ENCODE measurements at places on chromosomes 1 and 21.
A peak's percentile ranks its signal among the peaks of the same experiment; 100 is the strongest.

DNA sequence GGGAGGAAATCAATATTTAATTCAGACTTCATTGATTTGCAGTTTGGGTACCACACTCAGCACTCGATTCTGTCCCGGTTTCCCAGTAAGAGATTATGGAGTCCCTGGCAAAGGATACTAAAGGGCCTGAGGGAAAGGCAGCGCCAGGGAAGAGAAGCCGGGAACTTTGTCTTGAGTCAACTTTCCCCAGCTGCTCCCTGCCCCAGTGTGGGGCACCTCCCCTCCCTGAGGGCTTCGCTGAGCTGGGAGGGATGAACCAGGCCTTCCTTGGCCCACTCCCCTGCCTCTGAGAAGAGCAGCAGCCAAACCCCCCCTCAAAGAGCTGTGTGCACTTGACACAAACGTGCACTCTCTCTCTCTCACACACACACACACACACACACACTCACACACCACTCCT, 32.6 kb downstream of the OPTC start:
- no peak for DNase-seq

GRCh38 chr1:232368821-232369321, 261.1 kb downstream of the SIPA1L2 start:
- no peak for DNase-seq

GRCh38 chr1:32918179-32918578, 17.0 kb upstream of the TMEM54 start:
- no peak for DNase-seq

DNA sequence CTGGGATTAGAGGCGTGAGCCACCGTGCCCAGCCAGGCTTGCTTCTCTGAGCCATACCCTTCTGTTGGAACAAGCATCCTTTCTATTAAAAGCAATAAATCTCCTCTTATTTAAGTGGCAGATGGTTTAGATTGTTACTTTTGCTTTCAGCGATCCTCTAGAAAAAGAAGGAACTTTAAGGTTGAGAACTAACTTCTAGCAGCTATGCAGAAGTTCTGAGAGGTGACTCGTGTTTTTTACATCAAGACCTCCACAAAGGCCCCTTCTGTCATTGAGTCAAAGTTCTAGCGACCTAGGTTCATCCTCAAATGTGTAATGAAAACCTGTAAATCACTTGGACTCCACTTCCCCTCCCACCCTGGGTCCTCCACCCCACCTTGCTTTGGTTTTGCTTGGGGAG, 30.8 kb downstream of the PLEKHO1 start:
- no peak for DNase-seq

DNA sequence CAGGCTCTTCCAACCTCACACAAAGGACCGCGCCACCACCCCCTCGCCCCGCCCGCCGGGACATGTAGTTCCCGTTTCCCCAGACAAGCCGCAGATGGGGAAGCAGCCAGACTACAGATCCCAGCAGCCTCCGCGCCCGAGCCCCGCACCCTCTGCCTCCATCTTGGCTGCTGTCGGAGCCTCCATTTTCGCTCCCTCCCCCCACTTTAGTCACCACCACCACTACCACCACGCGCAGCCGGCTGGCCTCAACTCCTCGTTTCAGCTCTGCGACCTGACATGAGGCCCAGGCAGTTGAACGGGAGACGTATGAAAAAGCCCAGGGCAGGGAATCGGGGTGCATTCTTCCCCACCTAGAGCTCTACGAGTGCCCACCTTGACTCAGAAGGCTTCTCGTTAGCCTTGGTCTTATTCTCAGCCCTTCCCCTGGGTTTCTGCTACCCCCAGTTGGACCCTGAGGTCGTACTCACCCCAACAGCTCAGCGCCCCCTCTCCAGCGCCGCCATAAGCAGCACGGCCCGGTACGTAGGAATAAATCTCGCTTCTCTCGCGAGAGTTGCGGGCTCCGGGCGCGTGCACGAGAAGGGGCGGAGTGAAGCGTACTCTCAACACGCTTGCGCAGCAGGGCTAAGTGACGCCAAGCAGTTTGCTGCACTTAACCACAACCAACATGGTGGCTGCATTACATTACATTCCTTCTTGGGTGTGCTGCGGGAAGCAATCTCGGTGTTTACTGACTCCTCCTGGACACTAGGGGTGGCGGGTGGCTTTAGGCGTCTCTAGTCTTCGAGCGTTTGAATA, at the start of gene CSDE1:
Gene CSDE1 (minus strand): TSS at position 530 of the 801 bp plus-strand sequence. CDS start 18,094 bp downstream, outside the sequence.
- DNase-seq: peak; percentile 90

GRCh38 chr1:91152331-91152730, 130.5 kb upstream of the ZNF644 start:
- DNase-seq: no peak

- no peak for DNase-seq
Measured at GRCh38 chr1:220791285-220791684, 4.6 kb downstream of the MTARC1 start.

DNA sequence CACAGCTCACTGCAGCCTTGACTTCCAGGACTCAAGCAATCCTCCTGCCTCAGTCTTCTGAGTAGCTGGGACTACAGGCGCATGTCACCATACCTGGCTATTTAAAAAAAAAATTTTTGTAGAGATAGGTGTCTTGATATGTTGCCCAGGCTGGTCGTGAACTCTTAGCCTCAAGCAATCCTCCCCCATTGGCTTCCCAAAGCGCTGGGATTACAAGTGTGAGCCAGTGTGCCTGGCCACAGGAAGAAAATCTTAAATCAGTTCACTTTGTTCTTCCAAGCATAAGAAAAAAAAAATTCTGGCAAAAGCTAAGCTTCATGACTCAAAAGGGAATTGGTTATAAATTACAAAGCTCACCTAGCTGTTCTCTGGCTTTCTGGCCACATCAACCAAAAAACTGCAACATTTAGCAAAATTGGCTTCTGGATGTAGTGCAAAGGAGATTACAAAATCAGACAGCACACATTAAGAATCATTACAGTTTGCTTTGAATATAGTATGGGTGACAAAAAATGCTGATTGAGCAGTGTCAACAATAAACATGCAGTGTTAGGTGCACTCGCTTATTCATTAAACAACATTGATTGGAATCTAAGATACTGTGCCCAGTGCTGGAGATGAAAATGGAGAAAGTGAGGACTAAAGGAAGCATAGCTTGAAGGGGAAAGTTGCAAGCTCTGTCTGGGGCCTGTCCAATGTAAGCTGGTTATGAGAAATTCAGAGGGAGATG, 76.7 kb downstream of the KCTD3 start:
- no peak for DNase-seq

GRCh38 chr1:14969006-14969405, 184.5 kb upstream of the TMEM51 start:
- no peak for DNase-seq

DNA sequence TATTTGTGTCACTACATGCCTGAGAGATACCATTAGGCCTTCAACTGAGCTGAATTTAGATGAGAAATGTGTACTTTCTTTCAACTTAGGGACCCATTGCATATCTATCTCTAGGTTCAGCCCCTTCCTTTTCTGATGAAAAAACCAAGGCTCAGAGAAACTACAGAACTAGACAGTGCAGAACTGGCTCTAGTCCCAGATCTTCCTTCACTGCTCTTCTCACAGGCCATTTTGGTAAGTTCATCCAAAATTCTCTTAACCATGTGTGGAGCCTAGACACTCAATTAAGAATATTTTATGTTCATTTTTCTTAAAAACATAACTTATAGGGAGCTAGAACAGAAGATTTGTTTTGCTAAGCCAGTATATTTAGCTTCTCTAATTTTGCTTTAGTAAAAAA, 128.9 kb downstream of the ASTN1 start:
- no peak for DNase-seq

GRCh38 chr1:246782120-246782900, 58.1 kb downstream of the SCCPDH start:
- no peak for DNase-seq

- no peak for DNase-seq
Measured at GRCh38 chr1:27523337-27524020, 33.5 kb upstream of the WASF2 start.

- peak; percentile 64 for DNase-seq
Measured at GRCh38 chr1:192485692-192486436, 89.7 kb upstream of the RGS1 start.

- no peak for DNase-seq
Measured at GRCh38 chr1:56404561-56405030, 174.8 kb downstream of the PLPP3 start.

GRCh38 chr21:33205476-33205875, 24.3 kb upstream of the IFNAR2 start:
- no peak for DNase-seq

GRCh38 chr1:29783508-29784275, 547.4 kb downstream of the PTPRU start:
- no peak for DNase-seq

DNA sequence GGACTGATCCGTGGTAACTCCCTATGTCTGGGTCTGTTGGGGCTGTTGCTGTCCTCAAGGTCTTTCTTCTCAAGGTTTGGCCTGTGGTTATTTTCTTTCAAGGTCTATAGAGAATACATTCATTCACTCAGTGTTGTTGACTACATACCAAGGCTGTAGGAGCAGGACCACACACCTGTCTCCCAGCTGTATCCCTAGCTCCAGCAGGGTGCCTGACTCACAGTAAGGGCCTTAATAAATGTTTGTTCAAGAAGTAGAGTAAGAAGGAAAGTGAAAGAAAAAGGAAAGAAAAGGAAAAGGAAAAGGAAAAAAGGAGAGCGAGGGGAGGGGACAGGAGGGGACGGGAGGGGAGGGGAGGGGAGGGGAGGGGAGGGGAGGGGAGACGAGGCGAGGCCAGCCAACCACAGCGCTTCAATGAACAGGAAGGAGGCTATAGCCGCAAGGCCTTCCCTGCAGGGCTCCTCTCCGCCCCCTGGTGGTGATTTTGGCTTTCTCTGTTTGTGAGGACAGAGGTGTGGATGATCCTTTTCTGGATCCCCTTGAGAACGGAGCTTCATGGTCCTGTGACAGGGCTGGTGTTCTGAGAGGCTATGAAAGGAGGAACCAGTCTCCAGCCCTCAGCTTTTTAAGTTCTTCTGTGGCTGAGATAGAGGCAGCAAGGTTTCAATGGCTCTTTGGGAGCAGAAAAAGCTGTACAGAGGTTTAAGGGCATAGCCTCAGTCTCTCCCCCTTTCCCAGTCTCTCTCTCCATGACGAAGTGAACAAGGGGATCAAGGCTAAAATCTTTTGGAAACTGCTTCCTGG, 30.6 kb upstream of the LCE5A start:
- DNase-seq: no peak

DNA sequence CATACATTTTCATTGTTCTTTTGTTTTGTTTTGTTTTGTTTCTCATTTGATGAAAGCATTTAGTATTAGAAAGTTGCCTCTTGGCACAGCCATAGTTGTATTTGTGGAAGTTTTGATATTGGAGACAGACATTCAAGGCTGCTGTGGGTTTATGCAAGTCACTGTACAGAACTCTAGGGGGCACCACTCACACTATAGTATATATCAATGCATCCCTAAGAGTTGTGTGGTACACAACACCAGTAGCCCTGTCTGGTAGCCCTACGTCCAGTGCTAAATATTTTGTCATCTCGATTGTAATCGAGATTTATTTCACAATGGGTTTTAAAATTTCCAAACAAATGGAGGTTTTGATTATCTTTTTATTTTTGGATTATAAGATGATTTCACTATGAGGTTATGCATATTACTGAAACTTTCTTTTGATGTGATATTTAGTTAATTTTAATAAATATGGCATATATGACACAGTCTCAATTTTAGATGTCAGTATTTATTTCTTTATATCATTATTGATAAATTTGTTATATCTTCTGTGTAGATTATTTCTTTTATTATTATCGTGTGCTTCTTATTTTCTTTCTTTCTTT, 112.2 kb downstream of the NR5A2 start:
- no peak for DNase-seq

GRCh38 chr21:44571844-44572782, 1.4 kb upstream of the KRTAP10-4 start:
- no peak for DNase-seq

GRCh38 chr1:238384381-238384780, 493.7 kb upstream of the ZP4 start:
- no peak for DNase-seq

DNA sequence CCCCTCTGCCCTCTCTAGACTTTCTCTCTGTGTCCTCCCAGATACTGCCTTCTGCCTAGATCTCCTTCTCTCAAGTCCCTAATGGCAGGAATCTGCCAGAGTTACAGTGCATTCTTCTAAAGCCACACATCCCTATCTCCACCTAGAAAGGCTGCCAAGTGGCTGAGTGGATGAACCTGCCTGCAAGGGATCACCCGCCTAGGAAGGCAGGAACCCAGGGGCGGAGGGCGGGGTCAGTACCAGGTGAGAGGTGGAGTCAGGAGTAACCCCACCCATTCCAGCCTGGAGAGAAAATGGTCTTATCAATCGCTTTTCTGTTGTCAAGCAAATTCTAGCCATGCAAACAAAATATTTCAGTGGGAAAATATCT, 60.8 kb downstream of the BCAR3 start:
- no peak for DNase-seq

GRCh38 chr1:202160377-202160940, at the start of gene PTPN7:
TSS of gene PTPN7 (minus strand) at chr1:202160602. CDS start at chr1:202159402, 1,200 bp downstream.
- no peak for DNase-seq

DNA sequence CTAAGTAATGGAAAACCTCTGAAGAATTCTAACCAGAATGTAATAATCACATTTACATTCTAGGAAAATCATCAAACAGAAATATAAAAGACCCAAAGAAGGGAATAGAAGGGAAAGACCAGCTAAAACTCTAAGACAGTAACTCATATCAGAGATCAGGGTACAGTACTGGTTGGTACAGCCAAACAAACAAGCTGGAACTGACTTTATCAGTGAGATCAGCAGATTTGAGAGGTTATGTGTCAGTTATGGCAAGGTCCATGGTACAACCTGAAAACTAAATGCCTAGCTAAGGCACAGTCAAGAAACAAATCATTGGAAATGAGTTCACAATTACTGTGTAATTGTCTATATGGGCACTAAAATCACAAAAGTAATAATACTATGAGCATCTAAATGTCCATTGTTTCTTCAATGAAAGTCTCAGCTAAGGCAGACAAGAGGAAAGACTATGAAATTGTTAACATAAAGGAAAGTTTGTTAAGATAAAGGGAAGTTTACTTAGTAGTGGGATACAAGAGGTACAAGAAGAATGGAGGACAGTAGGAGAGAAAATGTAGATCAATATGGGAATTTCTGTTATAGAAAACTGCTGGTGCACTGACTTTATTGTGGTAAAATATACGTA, 75.8 kb downstream of the TRIM33 start:
- no peak for DNase-seq

DNA sequence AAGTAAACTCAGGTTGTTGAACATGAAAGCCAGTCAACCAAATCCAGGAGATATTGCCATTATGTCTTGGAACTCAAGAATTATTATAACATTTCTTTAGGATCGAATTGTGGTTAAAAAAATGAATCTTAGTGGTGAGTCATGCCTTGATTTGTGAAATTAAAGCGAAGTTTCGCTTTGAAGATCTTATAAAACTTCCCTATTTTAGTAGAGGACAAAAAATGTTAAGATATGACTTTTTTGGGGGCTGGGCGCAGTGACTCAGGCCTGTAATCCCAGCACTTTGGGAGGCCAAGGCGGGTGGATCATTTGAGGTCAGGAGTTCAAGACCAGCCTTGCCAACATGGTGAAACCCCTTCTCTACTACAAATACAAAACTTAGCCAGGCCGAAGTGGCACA, 39.5 kb upstream of the PTBP2 start:
- no peak for DNase-seq

DNA sequence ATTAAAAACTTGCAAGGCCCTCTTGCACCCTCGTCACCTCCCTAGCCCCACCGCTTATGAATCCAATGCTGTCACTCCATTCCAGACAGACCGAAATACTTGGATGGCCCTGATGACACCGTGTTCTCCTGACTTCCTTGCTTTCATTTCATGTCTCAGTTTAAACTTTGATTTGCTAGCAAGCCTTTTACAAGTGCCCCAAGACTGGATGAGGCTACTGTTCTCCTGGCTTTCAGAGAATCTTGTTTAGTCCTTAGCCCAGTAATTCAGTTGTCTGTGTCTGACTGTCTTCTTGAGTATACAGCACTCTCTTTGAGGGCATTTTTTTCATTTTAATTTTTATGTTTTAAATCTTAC, 824 bp upstream of the IFI44L start:
- no peak for DNase-seq
